Activated T-helper 1 cell treated with anti-CD3 and anti-CD28 coated beads, Interleukin-2, amount 50 U/mL, for 16 hours (primary cell): ENCODE measurements at places on chromosomes 6 and 20.

DNA sequence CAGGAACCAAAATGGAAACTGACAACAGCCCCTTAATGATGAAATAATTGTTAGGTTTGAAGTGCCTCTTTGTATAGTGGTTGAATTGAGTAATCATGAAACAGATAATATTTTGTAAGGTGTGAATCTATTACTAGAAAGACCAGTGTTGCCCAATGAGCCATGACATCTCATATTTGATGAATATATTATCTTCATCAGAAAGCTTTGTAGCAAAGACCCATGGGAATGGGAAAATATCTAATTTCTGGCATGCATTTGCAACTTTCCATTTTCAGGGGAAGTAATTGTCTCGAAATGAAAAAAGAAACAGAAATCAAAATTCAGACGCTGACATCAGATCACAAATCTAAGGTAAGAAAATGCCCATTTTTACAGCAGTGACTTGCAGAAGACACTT is 57.3 kb upstream of the LAMP5 start:
- no peak for DNase-seq

GRCh38 chr6:102549221-102549874 is 1155.8 kb downstream of the GRIK2 start:
- DNase-seq = no peak

- DNase-seq = no peak
These were observed 9.6 kb downstream of the RIPOR2 start for GRCh38 chr6:24926192-24926591.

DNA sequence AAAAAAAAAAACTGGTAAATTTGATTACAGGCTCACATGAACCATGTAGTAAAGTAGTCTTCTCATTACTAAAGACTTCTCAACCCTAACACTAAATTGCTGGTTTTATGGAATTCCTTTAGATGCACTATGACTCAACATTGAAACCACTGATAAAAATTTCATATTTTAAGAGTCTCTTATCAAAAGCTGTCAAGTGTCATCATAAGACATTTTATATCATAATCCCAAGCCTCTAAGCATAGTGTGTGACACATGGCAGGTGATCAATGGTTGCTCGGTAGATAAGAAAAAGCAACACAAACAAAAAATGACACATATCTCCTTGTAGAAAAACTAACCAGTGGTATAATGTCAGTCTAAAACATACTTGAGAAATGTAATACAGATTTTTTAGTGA is 258.4 kb downstream of the RNGTT start:
- no peak for DNase-seq

GRCh38 chr6:100595456-100595855 is 130.7 kb upstream of the SIM1 start:
- no peak for DNase-seq
